Adipocyte (in vitro differentiated cells): ENCODE measurements at places on chromosomes 5 and 9.

- DNase-seq: no peak
Observed at GRCh38 chr5:97544678-97545077, 361.6 kb upstream of the RIOK2 start.

DNA sequence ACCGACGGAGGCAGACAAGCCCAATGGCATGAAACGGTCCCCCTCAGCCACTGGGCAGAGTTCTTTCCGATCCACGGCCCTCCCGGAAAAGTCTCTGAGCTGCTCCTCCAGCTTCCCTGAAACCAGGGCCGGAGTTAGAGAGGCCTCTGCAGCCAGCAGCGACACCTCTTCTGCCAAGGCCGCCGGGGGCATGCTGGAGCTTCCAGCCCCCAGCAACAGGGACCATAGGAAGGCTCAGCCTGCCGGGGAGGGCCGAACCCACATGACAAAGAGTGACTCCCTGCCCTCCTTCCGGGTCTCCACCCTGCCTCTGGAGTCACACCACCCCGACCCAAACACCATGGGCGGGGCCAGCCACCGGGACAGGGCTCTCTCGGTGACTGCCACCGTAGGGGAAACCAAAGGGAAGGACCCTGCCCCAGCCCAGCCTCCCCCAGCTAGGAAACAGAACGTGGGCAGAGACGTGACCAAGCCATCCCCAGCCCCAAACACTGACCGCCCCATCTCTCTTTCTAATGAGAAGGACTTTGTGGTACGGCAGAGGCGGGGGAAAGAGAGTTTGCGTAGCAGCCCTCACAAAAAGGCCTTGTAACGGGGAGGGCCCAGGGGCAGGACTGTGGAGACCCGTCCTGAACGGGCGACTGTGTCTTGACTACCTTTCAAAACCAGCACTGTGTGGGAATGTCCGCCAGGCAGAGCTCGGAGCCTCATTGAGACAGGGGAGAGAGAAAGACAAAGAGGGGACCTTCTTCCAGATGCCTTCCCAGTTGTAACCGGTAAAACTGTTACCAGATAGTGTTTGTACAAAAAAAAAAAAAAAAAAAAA, 29.9 kb downstream of the CD180 start:
- DNase-seq: no peak

- DNase-seq: peak; percentile 41
Observed at GRCh38 chr5:181203093-181203711, 1.8 kb downstream of the TRIM7 start.

DNA sequence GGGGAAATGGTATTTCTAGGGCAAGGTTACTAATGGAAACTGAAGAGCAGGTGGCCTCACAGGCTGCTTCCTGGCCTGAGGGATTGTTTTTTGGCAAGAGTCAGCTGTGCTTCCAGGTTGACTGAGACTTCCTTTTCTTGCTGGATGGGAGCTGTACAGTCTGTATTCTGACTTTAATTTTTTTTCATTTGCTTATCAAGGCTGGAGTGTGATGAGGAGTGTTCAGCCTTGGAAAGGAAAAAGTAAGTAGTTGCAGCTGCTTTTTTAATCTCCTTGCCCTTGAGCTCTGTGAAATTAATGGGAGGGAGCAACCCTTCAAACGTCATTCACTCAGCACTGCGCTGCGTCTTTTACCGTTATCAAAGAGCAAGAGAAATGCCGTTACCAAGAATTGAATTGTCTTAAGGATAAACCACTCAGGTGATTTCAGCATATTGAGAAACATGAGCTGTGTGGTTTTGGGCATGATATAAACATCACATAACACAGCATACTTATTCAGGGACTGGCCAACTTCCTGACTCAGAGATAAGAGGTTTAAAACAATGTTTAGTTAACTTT, 47.6 kb downstream of the AQP7 start:
- peak; percentile 74 for DNase-seq

GRCh38 chr9:126171641-126172040, 155.0 kb upstream of the MVB12B start:
- DNase-seq: no peak

DNA sequence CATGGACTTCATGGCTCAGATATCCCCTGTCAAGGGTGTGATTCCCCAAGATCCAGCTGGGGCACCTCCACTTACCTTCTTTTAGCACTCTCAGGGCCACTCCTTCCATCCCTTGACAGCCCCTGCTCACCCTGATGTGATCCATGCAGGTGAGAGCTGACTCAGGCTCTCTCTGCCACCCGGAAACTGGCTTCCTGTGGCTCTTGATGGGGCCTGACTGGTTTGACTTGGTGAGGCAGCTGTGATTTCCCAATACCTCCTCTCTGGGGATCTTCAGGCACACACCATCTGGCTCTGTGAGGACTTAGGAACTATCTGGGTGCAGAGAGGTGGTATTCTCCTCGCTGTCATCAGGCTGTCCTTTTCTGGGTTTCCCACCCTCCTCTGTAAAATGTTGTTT, 7.9 kb upstream of the FAT2 start:
- no peak for DNase-seq

DNA sequence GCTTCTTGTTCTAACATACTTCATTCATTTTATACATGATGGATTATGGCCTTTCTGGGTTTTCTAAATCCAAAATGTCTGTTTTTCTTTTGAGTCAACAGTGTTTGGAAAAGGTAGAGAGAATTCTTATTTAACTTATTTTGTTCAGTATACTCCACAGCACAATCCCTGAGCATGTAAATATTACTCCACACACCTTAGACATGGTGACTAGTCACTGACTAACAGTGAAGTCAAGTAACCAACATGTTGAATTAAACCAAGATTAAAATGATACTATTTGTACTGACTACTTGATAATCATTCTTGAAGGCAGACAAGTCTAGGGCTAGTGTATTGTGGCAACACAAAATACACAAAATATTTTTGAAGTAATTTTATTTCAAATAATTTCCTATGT, 55.0 kb downstream of the HAPLN1 start:
- DNase-seq: no peak

GRCh38 chr5:154265197-154265773, 74.8 kb downstream of the GALNT10 start:
- DNase-seq: no peak

GRCh38 chr5:1374679-1375055, 29.8 kb upstream of the CLPTM1L start:
- no peak for DNase-seq

- no peak for DNase-seq
Observed at GRCh38 chr9:133728856-133729616, 9.1 kb downstream of the SARDH start.

GRCh38 chr9:122333169-122333808, 37.5 kb upstream of the PTGS1 start:
- DNase-seq: no peak

- peak; percentile 50 for DNase-seq
Observed at GRCh38 chr5:74272024-74272775, 368.3 kb downstream of the ENC1 start.

DNA sequence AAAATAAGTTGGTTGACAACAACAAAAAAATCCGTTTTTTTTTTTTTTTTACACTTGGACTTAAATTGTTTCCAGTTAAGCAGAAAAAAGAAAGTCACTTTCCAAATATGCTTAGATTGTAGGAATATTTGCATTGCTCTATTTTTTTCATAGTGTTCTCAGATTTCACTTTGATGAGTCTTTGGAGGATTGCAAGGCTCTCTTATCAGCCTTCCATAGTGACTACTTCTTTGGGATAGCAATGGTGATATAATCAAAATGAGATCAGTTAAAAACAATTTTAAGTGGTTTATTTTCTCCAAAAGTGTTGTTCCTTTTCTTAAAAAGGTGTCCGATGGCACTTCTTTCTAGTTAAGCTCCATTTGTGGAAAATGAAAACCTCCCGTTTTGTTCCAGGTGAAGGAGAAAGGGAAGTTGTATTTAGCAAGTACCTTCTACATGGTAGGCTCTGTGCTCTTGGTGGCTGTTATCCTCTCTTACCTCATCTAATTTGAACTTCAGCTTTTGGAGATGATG, 3.9 kb downstream of the RASGRF2 start:
- peak; percentile 61 for DNase-seq

GRCh38 chr5:103690676-103691075, 128.1 kb upstream of the NUDT12 start:
- DNase-seq: peak; percentile 65

- no peak for DNase-seq
Observed at GRCh38 chr9:2043881-2044462, 28.8 kb downstream of the SMARCA2 start.

DNA sequence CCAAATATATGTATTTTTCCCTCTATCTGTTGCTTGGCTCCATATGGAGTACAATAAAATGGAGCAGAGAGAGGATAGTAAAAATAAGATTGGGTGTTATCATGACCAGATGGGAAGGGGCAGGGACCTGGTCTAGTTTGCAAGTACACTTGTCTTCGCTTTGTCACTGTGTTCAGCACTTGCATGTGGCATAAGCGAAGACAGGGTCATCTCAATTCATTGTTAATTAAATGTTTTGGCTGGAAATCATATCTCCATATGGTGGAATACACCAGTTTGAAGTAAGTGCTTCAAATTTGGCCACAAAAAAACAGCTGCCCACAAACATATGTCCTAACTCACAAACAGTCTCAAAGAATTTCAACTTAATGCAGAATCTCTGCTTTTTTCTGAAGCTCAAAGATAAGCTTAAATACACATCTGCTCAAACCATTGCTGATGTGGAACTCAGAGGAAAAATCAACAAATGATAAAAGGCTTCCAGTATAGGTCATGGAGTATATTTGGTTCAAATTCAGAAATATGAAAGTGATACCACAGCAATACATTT, 865.4 kb downstream of the TLE4 start:
- no peak for DNase-seq
